ENCODE measurements at places on chromosomes 12 and 14.

GRCh38 chr14:32513571-32514009 is 184.5 kb downstream of the AKAP6 start:
- DNase-seq, result no peak

GRCh38 chr12:123886258-123886657 is 86.4 kb downstream of the CCDC92 start:
- no peak for DNase-seq

- DNase-seq, result no peak
Measured at GRCh38 chr12:54418441-54419087, 502 bp downstream of the ITGA5 start.

GRCh38 chr12:39095636-39096330 is 190.4 kb upstream of the CPNE8 start:
- no peak for DNase-seq

- no peak for DNase-seq
Measured at GRCh38 chr12:45204757-45205156, 11.1 kb upstream of the ANO6 start.
